ENCODE measurements at places on chromosomes 2 and 18.

DNA sequence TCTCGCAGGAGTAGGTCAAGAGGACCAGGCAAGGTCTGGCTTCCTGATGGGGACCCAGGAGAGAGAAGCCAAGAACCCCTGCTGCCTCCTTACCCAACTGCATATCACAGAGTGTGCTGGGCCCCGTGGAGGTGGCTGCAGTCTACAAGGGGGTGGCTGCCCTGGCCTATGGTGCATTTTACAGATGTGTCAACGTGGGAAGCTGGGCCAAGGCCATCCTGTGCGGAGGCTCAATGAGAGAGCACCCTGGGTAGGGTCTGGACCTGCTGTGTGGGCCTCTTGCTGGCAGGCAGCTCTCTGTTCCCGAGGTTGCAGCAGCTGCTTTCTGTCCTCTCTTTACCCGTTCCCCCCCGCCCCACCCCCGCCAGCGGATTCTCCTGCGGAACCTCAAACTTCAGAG lies 61.4 kb downstream of the GBX2 start:
- no peak for DNase-seq

- no peak for DNase-seq
Observed at GRCh38 chr2:234747032-234747431, 204.8 kb upstream of the SH3BP4 start.

GRCh38 chr18:33578518-33579348 lies 714 bp downstream of the ASXL3 start:
- peak; percentile 62 for DNase-seq

DNA sequence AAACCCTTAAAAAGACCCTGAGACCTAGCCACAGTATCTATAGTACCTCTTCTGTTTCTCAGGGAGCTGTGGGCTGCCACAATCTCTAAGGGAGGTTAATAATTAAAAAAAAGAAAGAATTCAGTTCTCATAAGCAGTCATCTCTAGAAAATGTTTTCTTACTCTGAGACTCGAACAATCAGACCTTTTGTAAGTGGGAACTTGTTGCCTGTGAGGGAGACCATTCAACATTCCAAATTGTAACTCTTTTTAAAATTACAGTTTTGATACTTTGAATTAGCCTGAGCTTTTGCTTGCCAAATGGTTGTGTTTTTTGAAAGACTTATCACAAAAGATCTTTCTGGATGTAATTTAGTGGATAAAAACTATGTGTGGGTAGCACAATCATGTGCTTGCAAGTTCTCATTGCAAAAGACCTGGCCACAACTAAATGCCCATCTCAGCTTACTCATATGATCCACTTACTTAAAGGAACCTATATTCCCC lies 33.3 kb downstream of the IL1R2 start:
- no peak for DNase-seq

GRCh38 chr2:134173338-134174016 lies 80.4 kb upstream of the MGAT5 start:
- DNase-seq = no peak

All from COR-L47 (cell line).